ENCODE measurements at places on chromosomes 2 and 18. TPM values are rescaled to one million over a fixed set of nuclear protein-coding genes. Genes with fewer than 3 reads are reported as not detected.

IL36A gene
- total RNA-seq: not detected

HRH4 gene
- 0.09 TPM for total RNA-seq

MARCHF4 gene
- not detected for total RNA-seq

TRIM43 gene
- not detected for total RNA-seq

MAP2 gene
- total RNA-seq: 5.7 TPM

FBXO15 gene
- total RNA-seq: 0.89 TPM

GALNT14 gene
- 1.5 TPM for total RNA-seq

LBX2 gene
- total RNA-seq: 0.66 TPM

KRTCAP3 gene
- total RNA-seq: 0.53 TPM

PSMA8 gene
- not detected for total RNA-seq

PSD4 gene
- total RNA-seq: 1.6 TPM

C1GALT1C1L gene
- 2.2 TPM for total RNA-seq

DOCK10 gene
- 18.3 TPM for total RNA-seq

UGT1A5 gene
- not detected for total RNA-seq

LPIN1 gene
- 18.3 TPM for total RNA-seq

PAIP2B gene
- 5.9 TPM for total RNA-seq

SP5 gene
- total RNA-seq: 5.0 TPM

SIGLEC15 gene
- 0.09 TPM for total RNA-seq

SNTG2 gene
- total RNA-seq: 0.31 TPM

MAP3K19 gene
- not detected for total RNA-seq

PSMG2 gene
- total RNA-seq: 61.0 TPM

C2orf72 gene
- 0.62 TPM for total RNA-seq

CHST9 gene
- 0.27 TPM for total RNA-seq

IL18RAP gene
- 0.35 TPM for total RNA-seq

C2orf78 gene
- not detected for total RNA-seq

NT5C1B gene
- not detected for total RNA-seq

GMCL1 gene
- 7.5 TPM for total RNA-seq

GNLY gene
- total RNA-seq: 0.31 TPM

TLX2 gene
- not detected for total RNA-seq

PMS1 gene
- 26.1 TPM for total RNA-seq

LAMA3 gene
- 6.3 TPM for total RNA-seq

FOXI3 gene
- total RNA-seq: not detected

CREG2 gene
- total RNA-seq: 2.4 TPM

ANKRD23 gene
- total RNA-seq: 6.5 TPM

KCNIP3 gene
- total RNA-seq: 5.8 TPM

All from muscle of leg (tissue), 16 donors.